Fibroblast of skin of left quadriceps (primary cell): ENCODE measurements at places on chromosomes 3 and 15.

- DNase-seq: no peak
Observed at GRCh38 chr3:171375666-171376595, 84.3 kb downstream of the TNIK start.

- no peak for DNase-seq
Observed at GRCh38 chr3:105401691-105402149, 35.0 kb downstream of the ALCAM start.

DNA sequence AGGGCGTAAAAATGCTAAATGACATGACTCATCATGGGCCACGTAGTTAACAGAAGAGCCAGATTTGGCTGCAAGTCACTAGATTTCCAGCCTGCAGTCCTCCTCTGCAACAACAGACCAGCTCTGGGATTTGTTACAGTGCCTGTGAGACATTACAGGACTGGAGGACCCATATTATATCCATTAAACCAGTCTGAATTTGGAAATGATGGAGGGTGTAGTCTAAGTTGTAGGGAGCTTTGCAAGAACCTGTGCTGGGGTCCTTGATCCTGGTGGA lies 10.8 kb downstream of the ZNF774 start:
- peak; percentile 72 for DNase-seq

DNA sequence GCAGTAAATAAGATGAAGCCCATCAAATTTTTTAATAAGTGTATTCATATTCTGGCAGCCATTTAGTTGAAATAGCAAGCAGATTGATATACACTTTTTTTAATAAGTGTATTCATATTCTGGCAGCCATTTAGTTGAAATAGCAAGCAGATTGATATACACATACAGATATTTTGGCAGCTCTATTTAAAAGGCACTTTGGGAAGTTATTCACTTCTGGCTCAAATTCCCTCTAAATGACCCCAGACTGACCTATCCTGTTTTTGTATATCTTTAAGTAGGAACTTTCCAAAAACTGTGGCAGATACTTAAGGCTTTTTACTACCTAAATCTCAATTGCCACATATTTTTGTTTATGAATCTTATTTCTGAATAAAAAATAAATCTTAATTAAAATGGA lies 122.3 kb downstream of the PLD1 start:
- DNase-seq: no peak

- DNase-seq: no peak
Observed at GRCh38 chr3:72615776-72616175, 232.5 kb downstream of the SHQ1 start.

- DNase-seq: no peak
Observed at GRCh38 chr3:186802701-186803100, 3.6 kb downstream of the RFC4 start.

- DNase-seq: no peak
Observed at GRCh38 chr15:67066041-67066958, 898 bp downstream of the SMAD3 start.

DNA sequence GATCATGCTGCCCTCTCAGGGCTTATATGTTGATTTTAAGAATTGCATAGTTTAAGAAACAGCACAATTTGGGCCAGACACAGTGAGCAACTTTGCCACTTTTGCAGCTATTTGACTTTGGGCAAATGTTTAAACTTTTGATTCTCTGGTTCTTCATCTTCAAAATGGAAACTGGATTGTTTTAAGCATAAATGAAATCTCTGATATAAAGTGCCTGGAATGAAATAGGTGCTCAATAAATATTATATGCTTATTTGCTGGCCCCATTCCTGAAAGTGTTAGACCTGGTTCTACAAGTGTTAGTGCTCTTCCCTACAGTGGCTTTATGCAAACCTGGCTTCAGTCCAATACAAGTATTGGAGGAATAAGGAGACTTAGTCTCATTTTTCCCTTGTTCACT lies 33.1 kb upstream of the TSC22D2 start:
- DNase-seq: no peak

- no peak for DNase-seq
Observed at GRCh38 chr15:29352402-29352801, 82.8 kb upstream of the NSMCE3 start.

DNA sequence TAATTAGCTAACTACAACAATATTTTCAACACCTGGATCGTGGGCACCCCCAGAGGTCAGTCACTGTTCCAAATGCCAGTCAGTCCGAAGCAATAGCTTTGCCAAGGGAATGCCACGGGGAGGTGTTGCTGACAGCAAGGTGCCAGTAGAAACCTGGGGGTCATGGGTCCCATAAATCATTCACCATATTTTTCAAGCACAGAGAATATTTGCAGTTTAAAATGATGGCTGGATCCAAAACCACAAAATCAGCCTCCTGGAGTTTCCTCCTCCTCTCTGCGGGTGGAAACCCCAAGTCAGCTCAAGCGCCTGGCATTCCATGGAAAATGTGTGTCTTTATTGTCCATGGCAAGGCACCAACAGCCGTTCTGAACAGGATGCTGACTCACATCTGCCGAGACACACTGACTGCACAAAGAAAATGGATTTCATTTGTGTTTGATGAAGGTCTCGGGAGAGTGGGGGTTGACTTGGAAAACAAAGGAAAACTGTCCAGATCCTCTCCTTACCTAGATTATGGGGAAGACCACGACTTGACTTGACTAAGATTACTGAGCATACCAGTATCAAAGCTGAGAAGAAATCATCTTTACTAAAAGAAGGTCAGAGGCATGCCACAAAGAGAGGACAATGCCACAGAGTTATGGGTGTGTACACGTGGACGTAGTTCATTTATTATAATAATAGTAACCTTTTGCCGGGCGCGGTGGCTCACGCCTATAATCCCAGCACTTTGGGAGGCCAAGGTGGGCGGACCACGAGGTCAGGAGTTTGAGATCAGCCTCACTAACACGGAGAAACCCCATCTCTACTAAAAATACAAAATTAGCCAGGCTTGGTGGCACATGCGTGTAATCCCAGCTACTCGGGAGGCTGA lies 26.4 kb downstream of the ANXA2 start:
- peak; percentile 100 for DNase-seq

DNA sequence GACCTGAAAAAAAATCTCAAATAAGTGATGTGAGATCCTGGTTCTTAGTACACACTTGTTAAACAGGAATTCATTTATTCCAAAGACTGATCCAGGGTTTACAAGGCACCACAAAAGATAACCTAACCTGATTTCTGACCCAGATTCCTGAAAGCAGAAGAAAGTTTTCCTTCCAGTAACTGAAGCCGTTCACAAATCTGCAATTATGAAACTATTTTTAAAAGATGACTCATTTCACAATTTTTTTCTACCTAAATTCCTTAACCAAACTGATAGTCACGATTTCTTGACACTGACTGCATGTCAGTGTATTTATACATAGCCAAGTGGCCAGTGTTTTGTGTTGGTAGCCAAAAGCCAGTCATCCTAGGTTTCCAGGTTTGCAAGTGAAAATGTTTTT lies 17.1 kb downstream of the SLC9A9 start:
- DNase-seq: peak; percentile 29

- no peak for DNase-seq
Observed at GRCh38 chr3:72998466-72998865, 1.9 kb downstream of the PPP4R2 start.

GRCh38 chr15:69749797-69750196 lies 297.2 kb downstream of the RPLP1 start:
- DNase-seq: no peak

DNA sequence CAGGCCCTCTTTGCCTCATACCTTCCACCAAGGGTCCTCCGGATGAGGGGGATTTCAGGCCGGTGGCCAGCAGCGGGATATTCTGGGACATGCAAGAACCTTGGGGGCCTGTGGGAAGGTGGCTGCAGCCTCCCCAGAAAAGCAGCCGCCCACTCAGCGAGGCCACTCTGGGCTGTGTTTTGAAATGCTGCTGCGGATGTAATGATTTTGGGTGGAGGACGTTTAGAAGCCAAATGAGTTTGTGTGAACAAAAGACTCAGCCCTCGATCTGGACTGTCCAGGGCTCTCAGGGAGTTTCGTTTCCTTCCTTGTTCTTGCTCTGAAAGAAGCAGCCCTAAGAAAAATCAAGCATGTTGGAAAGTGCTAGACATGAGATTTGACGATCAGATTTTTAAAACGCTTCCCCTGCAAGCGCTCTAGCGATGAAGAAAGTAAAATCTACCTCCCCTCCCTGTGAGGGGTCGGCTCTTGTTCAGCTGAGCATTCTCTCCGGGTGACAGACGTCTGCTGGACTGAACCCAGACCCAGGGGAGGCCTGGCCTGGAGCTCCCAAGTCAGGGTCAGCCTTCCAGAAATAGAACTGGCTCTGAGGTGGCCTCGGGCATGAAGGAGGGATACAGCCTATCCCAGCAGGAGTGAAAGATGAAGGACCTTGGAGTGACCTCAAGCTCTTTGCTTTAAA lies 12.9 kb downstream of the HEG1 start:
- DNase-seq: no peak

DNA sequence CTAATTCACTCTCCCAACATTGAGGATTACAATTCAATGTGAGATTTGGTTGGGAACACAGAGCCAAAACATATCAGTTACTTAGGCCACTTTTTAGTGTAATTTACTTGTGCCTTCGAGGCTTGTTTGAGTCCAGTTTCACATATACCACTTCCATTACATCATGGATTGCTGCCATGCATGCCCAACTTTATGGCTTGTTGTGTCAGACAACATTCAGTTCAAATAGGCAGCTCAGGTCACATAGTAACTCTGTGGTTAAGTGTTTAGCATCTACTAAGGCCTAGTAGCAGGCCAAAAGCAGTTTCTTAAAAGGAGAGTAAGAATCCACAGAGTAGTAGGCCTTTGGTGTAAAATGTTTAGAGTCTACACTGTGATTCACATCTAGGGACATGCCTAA lies 164.3 kb upstream of the GMNC start:
- no peak for DNase-seq

DNA sequence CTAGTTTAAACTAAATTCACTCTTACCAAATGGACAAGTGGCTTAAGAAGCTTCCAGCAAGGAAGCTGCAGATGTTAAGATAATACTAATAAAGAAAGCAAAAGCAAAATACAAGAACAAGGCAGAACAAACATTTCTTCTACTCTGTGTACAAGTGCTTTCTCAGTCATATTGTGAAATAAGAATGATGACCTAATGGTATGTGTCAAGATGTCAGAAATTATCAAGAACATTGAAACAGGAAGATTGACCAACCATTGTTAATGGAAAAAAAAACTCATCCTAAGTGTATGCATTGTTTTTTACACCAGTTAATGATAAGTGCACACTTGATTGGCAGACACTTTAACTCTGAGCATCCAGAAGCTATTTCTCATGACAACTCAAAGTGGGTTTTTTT lies 65.4 kb upstream of the P2RY1 start:
- DNase-seq: no peak
